Stimulated activated CD4-positive, alpha-beta T cell treated with anti-CD3 and anti-CD28 coated beads, Interleukin-12 subunit alpha, Interleukin-12 subunit beta, amount 100 ng/mL, for 24 hours (primary cell): ENCODE measurements at places on chromosomes 7 and 10.

- no peak for DNase-seq
Measured at GRCh38 chr7:156819733-156820295, 73.2 kb downstream of the LMBR1 start.

DNA sequence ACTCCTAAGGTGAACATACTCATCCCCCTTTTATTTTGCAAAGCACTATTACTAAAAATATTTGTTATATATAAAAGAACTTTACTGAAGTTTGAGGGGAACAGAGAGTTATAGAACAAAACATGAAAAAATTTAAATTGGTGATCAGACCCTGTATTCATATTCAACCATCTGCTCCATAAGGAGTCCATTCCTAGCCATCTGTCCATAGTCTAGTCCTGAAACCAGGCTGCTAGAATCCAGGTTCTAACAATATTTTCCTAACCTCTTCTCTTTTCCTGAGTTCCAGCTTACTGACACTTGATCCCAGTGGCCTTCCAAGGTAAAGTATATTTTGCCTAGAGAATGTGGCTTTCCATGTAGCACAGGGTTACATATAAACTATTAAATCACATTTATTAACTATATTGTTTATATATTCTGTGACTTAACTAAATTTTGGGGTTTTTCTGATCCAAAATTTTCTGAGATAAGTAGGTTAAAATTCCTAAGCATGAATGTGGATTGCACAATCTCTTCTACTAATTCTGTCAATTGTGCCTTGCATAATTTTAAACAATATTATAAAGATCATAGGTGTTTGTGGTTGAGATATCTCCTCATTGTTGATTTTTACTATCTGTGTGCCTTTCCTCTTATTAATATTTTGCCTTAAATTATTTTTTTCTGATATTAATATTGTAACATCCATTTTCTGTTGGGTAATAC is 137.6 kb upstream of the MAGI2 start:
- no peak for DNase-seq

GRCh38 chr7:65980478-65981250 is 1.3 kb downstream of the GUSB start:
- no peak for DNase-seq

DNA sequence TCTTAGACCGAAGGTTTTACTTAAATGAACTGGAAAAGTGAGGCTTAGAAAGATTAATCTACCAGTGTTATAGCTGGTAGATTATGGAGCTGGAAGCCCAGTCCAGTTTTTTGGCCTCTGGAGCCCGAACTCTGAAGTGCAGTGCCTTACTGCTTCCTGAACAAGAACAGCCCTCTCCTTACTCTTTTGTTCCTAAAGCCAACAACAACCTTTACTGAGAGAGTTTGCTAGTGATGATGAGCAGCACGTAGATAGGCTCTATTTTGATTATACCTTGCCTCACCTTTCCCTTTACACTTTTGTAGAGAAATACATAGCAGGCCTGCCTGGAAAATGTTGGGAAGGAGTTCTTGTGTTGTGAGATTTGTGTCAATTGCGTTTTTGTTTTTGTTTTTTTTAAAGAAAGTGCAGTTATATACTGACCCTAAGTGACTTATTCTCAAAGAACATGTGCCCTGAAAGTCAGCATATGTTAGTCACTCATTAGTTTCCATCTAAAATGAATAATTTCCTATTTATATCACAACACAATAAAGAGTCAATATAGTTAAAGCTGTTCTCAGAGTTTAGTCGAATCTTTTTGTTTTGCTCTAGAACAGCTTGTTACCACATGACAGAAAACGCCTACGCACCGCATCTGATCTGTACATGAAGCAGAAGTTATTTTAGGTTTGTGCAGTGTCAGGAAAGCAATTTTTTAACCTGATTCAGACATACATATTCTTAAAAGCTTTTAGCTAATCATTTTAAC is 33.0 kb downstream of the PLEKHA1 start:
- peak; percentile 27 for DNase-seq

DNA sequence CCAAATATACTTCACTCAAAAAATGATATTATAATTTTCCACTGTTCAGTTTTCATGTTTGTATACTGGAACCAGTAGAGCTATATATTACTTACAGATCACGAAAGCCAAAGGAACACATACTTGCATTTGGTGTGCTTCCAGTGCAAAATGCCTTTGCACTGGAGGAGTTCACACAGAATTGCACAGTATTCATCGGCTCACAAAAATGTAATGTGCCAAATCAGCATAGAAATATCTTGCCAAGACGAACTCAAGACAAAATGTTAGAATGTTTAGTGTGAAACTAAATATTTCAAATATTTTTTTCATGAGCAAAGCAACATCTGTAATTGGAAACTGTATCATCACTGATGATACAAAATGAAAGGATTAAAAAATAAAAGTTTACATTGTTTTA is 646.2 kb upstream of the SEMA3D start:
- DNase-seq = no peak

DNA sequence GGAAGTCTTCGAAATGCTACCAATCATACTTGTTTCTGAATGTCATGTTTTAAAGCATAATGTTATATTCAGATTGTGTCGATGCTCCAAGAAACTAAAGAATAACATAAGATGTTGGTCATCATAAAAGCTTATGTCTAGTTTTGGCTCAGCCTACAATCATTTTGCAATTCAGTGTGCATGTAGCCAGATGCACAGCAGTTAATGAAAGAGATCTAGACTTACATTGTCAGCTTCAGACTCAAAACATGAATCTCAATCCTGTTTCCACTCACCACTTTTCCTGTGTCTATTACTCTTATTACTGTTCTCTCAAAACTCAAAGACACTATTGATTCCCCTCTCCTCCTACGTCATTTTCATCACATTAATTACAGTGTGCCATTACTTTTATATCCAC is 21.4 kb downstream of the TMEM196 start:
- no peak for DNase-seq

DNA sequence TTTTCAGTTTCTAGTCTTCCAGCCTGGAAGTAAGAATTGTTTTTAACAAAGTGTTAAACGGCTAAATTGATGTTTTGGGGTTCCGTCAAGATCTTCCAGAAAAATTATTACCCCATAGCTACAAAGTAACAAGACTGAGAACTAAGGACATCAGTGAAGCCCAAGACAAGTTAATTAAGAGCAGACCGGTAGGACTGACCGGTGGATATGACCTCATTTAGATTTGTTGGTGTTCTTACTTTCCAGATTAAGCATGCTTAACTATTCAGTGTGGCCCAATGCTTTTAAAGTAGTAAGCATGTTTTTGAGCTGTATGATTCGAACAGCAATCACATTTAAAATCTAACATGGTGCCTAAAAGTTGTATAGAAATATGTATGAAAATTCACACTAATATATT is 73.1 kb upstream of the RPA3 start:
- DNase-seq = no peak

DNA sequence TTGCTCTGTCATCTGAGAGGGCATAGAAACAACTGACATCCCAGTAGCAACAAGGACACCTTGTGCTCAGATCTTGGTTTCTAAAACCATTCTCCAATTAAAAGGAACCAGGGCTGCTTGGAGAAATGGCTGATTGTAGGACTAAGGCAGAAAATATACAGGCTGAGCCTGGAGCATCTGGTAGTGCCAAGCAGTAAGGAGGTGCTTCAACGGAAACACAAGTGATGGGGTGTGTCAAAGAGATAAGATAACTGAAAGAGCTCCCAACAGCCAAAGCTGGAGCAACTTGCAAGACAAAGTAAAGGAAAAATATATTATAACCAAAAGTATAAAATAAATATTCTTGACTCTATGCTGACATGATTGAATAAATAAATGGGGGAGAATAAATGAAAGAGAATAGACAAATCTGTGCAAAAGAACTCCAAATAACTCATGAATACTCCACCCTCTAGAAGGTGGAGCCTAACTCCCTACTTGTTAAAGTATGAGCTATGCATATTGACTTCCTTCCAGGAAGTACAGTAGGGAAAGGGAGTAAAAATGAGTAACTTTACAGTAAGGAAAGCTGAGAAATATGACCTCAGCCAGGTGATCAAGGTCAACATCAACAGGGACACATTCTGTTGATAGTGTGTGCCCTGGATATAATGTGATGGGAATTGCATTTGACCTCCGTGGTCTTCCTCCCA is 162.4 kb downstream of the NOC3L start:
- no peak for DNase-seq

DNA sequence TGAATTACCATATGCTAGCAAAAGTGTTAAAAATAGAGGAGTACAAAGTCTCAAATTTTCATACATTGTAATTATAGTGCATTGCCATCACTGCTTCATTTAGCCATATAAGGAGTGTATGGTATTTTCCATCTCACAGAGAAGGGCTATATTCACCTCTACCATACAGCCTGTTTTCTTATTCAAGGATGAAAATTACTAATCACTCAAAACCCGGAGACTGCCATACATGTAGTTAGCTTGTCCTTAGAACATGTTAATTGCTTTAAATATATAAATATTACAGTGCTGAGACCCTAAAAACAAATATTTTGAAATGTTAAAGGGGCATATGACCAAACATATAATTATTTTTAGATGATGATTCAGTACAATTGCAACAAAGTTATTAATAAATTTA is 49.4 kb downstream of the CPEB3 start:
- DNase-seq = no peak

- DNase-seq = no peak
Measured at GRCh38 chr10:129914153-129914855, 49.8 kb downstream of the EBF3 start.

- DNase-seq = no peak
Measured at GRCh38 chr10:71483885-71484751, 87.4 kb downstream of the CDH23 start.

DNA sequence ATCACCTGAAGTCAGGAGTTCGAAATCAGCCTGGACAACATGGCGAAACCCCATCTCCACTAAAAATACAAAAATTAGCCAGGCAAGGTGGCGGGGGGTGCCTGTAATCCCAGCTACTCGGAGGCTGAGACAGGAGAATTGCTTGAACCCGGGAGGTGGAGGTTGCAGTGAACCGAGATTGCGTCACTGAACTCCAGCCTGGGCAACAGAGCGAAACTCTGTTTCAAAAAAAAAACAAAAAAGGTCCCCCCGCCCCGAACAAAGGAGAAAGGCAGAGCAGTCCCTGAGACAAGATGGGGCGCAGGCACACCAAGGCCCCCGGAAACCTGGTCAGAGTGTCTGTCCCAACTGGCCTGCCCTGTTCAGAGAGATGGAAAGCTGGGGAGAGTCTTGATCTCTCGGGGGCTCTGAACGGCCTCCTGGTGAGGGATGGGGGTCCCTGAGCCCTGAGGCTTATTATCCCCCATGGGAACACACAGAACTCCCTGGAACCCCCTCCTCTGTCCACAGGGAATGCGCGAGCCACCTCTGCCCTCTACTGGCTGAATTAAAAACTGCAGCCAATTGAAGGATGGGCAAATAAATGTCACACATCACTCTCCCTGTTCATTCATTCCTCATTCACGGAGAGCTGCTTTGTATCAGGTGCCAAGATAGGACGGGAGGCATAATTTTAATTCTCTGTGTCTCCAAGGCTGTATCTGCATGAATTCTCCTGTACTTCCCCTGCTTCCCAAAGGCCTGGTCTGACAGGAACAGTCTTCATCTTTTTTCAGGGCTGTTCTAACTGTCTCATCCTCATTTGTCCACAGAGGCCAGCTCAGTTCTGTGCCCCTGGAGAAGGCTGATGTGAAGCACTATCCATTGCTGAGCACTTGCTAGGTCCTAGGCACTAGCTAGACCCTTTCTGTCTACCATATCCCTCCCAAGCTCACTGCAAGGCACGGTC is 28.9 kb downstream of the MAT1A start:
- no peak for DNase-seq

DNA sequence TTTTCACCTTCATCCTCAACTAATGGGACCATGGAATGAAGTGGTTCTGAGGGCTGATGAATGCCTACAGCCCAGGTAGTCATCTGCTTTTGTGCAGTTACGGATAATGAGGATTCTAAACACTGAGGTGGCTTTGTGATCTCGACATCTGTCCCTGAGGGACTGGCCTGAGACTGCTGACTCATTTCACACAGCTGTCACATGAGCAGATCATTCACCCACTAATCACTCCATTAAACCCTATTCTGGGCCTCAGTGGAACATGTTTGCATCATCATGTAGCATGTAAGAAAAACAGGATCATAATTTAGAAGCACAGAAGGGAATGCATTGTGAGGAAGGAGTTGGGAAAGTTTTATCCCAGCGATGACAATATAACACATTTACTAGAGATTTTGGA is 79.4 kb upstream of the FEZF1 start:
- DNase-seq = no peak

GRCh38 chr7:55523366-55523765 is 48.9 kb downstream of the VOPP1 start:
- no peak for DNase-seq

DNA sequence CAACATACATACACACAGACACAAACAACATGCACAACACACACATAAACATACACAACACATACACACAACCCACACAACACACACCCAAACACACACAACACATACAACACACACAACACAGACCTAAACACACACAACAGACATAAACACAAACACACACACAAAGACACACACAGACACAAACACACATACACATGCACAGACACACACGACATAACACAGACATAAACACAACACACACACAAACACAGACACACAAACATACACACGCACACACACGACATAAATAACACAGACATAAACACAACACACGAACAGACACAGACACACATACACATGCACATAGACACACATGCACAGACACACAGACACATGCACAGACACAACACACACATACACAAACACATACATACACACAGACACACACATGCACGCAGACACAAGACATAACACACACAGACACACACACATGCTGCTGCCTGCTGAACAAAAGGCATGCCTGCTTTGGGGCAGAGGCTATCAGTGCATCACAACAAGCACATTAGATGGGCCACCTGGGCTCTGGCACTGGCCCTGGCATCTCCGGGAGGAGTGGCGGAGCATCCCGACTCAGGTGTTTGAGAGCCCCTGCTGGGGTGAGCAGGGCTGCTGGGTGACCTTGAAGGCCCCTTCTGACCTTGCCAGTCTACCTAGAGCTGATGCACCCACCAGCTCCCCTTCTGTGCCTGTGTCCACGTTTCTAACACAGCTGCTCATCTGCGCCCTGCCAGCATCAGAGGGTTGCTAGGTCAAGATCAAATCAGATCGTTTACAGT is 5.3 kb downstream of the LRCH4 start:
- no peak for DNase-seq

DNA sequence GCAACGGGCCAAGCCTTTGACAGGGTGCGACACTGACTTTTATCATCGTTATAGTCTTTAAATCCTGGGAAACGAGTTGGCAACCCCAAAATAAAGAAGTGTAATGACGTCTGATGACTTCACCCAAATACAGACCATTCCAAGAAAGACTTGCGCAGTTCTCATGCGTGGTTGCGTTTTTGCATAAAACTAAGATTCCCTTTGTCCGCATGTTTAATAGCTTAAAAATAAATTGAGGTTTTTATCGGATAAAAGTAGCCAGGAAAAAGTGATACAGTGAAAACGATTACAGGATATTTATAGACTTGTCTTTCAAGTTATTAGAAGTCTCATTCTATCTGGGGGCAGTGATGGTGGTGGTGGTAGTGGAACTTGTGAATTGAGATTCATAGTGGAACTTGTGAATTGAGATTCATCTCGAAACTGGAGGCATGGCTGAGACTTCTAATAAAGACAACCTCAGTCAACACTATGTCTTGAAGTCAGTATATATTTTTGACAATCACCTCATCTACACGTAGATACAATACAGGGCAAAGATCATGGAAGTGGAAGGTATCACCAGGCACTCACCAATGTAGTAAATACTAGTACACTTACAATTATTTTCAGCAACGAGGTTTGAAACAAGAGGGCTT is 1.2 kb upstream of the NAMPT start:
- peak; percentile 48 for DNase-seq
